ENCODE measurements at places on chromosomes 13 and 19. TPM values are rescaled to one million over a fixed set of nuclear protein-coding genes. Genes with fewer than 3 reads are reported as not detected.

Gene NOP53
- 7.4 TPM for polyA plus RNA-seq

Gene HCN2
- 0.38 TPM for polyA plus RNA-seq

Gene NPHS1
- polyA plus RNA-seq: not detected

Gene B3GNT8
- polyA plus RNA-seq: not detected

Gene CEP89
- polyA plus RNA-seq: 15.6 TPM
